Activated T-cell treated with anti-CD3 and anti-CD28 coated beads, Interleukin-2, amount 50 U/mL, for 48 hours (primary cell): ENCODE measurements at places on chromosomes 4 and X.

- no peak for DNase-seq
Observed at GRCh38 chr4:169489306-169489705, 123.1 kb downstream of the NEK1 start.

DNA sequence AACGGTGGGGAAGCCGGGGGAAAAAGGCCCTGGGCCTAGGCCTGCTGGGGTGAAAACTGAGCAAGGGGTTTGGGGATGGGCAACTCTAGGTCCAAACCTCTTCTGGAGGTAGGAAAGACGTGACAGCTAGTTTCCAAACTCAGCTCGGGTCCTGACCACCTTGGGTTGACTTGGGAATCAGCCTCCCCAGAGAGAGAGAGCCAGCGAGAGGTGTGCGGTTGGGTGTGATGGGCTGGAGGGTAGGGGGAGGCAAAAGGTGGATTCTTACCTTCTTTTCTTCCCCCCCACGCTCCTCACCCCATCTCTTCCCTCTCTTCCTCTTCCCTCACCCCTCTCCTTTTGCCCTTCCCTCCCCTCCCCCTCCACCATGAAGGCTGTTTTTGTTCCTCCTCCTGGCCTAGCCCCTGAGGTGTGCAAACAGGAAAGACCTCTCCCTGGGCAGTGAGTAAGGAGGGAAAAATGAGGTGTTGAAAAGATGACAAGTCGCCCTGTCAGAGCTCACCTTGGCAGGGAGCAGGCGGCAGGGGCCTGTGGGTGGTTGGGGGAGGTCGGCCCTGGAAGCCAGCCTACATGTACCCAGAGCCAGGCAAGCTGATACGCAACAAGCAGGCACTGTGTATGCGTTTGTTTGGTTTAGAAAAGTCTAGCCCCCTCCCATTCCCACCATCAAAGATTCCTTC, 14.8 kb downstream of the PJA1 start:
- DNase-seq: peak; percentile 1

DNA sequence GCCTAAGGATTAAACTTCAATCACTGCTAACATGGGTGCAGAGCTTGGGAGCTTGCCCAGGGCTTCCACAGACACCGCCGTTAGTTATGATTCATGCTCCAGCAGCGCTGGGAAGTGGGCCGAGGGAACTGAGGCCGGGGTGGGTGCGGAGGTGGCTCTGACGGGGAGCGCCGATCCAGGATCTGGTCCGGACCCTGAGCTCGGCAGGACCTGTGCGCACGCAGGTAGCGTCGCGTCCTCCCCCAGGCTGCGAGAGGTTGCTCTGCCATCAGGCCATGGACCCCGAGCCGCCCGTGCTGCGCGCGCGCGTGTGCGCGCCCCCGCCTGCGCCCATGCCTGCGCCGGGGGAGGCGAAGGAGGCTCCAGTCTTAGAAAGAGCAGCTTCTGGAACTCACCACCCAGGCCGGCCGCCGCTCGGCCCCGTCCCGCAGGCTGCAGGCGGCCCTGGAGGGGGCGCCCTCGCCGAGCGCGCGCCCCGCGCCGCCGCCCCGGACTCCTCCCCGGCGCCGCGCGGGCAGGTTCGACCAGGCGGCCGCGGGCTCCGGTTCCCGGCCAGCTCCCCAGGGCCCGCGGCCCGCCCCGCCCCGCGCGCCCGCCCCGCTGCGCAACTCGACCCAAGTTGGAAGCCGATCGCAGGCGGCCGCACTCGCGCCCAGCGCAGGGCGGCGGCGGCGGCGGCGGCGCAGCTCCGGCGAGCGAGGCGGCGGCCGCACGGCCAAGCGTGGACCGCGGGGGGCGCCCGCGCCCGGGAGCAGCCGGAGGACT, 732 bp upstream of the ADRA2C start:
- peak; percentile 37 for DNase-seq

DNA sequence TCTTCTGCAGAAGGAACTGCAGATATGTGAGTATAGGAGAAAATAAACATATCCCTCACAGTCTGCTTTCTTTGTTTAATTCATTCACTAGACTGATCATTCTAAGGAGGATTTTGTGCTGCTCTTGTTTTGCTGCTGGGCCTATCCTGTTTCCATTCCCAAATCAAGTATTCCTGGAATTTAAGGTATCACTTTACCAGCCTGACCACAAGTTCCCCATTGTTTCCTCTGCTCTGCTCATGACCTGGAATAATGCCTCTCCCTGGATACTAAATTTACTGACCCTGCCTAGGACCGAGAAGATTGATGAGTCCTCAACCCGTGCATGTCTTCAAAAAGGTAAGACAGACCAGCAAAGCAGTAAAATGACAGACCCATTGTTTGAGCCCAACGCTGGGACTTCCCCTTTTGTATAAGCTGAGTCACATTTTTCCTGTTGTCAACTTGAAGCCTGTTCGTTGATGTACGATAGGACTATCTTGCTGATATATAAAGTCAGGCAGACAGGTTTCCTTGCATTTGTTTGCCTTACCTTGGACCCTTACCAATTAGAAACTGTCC, 85.5 kb upstream of the TET2 start:
- DNase-seq: peak; percentile 50

GRCh38 chr4:84857296-84857695, 109.2 kb downstream of the WDFY3 start:
- no peak for DNase-seq

GRCh38 chrX:8981723-8982122, 52.2 kb downstream of the FAM9B start:
- peak; percentile 25 for DNase-seq

GRCh38 chr4:68346461-68346860, 3.4 kb downstream of the YTHDC1 start:
- DNase-seq: no peak

DNA sequence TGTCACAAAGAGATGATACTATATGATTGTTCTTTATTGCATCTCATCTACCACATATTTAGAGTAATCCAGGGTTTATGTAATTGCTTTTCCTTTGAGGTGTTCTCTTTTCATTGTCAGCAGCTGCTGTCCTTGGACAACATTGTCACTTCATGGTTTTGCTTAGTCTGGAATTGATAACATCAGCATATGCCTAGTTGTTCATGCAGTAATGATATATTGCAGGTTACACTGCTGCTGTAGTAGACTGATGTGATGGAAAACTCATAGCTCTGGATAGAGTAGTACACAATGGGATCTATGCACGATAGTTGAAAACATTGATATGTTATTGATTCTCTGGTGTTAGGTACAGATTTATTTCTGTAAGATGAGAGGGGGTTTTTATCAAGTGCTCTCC, 13.7 kb downstream of the NEIL3 start:
- DNase-seq: no peak

GRCh38 chrX:15816886-15817285, 26.6 kb downstream of the ZRSR2 start:
- DNase-seq: peak; percentile 44

GRCh38 chr4:39802005-39802404, 104.1 kb downstream of the UBE2K start:
- DNase-seq: no peak

DNA sequence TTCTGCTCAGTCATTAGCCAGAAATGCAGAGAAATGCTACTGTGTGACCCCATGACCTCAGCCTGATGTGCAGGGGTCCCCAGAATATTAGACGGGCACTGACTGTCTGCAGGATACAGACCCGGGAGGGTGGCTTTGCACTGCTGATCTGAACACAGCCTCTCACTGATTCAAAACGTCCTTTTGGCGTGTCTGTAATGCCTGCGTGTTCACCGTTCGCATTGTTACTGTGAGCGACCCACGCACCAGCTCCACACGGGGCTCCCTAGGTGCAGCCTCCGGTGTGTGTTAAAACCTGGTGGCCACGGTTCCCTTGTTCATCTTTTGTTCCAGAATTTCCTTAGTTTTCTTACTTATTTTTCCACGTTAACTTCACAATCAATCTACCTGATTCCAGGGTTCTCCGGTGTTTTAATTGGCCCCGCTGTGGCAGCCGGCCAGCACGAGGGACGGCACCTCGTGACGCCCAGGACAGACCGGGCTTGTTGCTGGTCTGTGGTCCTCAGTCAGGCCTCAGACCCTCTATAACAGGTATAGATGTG, 32.0 kb upstream of the SPON2 start:
- peak; percentile 13 for DNase-seq

GRCh38 chrX:24485323-24485722, 20.2 kb downstream of the PDK3 start:
- DNase-seq: no peak

DNA sequence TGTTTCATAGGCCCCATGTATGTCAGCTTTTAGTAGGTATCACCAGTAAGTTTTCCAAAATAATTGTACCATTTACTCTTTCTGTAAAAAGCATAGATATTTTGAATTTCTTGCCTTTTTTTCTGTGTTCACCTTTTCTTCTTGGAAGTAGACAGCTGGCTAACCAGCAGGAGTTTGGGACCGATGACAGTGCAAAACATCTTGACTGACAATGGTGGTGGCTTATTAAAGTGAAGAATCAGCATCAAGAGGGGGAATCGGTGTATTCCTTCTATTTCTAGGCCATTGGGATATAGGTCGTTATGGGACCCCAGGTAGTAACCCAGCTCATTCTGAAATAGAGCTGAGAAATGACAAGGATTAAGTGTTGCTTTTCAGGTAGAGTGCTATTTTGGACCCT, 3.2 kb downstream of the CEP44 start:
- no peak for DNase-seq

DNA sequence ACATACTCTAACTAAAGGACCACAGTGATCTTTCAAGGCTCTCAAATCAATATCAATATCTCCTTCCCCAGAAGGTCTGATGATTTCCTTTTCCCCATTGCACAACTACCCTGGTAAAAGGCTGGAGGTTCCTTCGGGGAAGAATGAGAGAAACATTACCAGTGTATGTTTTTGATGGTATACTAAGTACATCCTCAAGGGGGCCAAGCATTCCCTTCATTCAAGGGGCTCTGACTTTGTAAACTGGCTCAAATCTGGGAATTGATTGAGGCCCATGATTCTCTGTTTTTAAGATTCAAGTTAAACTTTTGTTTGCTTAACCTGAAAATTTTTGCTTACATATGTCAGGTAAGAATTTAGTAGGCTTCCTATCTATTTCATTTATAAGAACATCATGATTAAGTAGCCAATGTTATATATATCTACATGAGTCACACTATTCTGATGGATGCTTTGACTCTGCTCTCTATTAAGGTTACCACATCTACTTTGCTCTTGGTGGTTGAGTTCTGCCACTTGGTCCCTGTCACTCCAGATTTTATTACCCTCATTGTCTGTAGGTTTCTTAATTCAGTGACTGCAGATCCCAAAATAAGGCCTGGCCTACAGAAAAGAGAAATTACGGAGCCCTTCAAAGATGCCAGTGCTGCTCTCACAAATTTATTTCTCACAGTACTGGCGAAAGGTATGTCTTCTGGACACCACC, 16.4 kb upstream of the GUCY1B1 start:
- no peak for DNase-seq

DNA sequence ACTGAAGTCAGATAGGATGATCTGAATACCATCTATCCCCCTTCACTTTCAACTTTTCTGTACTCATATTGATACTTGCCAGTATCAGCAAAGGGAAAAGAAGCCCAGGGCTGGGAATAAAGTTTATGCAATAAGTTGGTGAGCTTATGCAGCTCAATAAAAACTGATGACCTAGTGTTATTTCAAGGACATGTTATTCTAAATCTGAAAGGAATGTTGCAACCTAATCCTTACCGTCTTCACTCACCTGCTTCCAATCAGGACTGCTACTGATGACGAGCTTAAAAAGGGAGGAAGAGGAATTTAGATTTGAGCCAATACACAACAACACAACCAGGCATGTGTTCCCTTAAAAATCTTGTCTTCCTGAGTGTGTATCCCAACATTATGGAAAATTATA, 419.9 kb downstream of the SPRY1 start:
- no peak for DNase-seq

- no peak for DNase-seq
Observed at GRCh38 chr4:171979461-171979860, 166.3 kb downstream of the GALNTL6 start.

GRCh38 chr4:1478766-1479355, 72.6 kb upstream of the NKX1-1 start:
- DNase-seq: no peak

DNA sequence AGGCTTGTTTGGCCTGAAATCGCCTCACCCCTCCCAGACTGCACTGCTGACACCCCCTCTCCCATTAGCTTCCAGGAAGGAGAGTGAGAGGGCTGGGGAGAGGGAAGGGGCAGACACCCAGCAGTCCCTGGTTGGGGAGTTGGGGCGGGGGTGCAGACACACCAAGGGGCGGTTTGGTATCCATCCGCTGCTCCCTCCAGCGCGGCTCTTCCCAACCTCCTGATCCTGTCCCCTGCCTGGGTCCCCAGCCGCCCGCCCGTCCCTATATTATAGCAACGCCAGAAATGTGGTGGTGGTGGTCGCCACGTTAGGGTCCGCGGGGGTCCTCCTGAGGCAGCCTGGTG, 24.9 kb downstream of the GPRASP3 start:
- DNase-seq: no peak

- no peak for DNase-seq
Observed at GRCh38 chr4:141081921-141082395, 51.3 kb downstream of the RNF150 start.

DNA sequence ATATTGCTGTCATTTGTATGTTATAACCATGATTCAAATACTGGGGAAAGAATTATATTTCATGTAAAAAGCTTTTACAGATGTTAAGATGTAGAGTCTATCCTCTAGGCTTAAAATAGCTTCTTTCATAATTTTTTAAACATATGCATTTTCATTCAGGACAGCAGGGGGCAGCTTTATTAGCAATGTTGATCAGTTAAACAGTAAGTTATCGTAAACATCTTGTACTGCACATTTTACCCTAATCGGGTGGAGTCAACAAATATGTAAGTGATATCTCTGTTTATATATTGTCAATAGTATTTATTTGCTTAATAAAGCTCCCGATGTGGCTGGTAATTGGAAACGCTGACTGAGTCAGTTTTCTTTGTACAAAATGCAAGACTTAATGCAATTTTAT, 142.5 kb upstream of the MED14 start:
- DNase-seq: no peak

DNA sequence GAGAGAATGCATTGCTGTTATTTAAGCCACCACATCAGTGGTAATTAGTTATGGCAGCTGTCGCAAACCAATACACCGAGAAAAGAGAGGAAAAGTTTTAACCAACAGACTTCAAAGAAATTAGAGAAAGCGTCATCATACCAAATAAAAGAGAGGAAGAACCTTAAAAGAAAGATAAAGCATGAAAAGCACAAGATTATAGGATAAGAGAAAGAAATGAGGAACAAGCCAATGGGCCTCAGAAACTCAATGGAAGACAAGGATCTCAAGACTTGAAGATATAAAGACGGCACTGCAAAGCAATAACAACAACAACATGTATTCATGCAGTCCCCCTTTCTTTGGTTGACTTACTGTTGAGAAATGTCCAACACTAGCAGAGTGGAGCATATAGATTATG, 22.8 kb upstream of the ASMTL start:
- DNase-seq: no peak

- no peak for DNase-seq
Observed at GRCh38 chrX:20270562-20270890, 3.8 kb upstream of the RPS6KA3 start.

- DNase-seq: no peak
Observed at GRCh38 chr4:142883040-142883832, 37.1 kb upstream of the INPP4B start.

- no peak for DNase-seq
Observed at GRCh38 chr4:116005806-116006088, 892.3 kb upstream of the NDST4 start.
